ENCODE measurements at places on chromosomes 2 and 18.

- no peak for DNase-seq
These were observed 245.0 kb downstream of the PTGR3 start for GRCh38 chr18:74963820-74964446.

GRCh38 chr18:75433098-75433497, 5.6 kb upstream of the SMIM21 start:
- DNase-seq = no peak

GRCh38 chr2:170715062-170715931, at the start of gene SP5:
Gene SP5, plus strand, starts transcription at chr2:170715337. Its CDS starts 176 bp downstream, at chr2:170715513.
- DNase-seq = peak; percentile 57

GRCh38 chr2:222362336-222362735, 62.0 kb upstream of the SGPP2 start:
- DNase-seq = no peak

GRCh38 chr2:64918220-64918886, 70.8 kb upstream of the SLC1A4 start:
- DNase-seq = no peak

GRCh38 chr2:32931945-32932709, 14.6 kb upstream of the LTBP1 start:
- DNase-seq = no peak

DNA sequence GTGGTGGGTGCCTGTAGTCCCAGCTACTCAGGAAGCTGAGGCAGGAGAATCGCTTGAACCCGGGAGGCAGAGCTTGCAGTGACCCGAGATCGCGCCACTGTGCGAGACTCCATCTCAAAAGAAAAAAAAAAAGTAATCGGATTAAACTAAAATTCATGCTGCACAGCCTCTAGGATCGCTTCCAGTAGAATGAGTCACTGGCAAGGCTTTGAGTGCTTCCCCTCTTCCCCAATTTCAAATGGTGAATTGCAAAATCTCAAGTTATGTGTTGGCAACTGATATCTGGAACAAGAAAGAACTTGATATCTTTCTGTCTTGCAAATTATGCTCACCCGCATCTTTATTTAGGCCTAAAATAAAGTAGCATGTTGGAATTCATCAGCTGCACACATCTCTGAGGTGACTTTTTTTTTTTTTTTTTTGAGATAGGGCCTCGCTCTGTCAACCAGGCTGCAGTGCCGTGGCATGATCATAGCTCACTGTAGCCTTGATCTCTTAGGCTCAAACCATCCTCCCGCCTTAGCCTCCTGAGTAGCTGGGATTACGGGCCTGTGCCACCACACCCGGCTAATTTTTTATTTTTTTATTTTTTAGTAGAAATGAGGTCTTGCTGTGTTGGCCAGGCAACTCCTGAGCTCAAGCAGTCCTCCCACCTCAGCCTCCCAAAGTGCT, 12.7 kb downstream of the TTC39C start:
- no peak for DNase-seq

- DNase-seq = no peak
These were observed 60.6 kb upstream of the CUL3 start for GRCh38 chr2:224645722-224646121.

DNA sequence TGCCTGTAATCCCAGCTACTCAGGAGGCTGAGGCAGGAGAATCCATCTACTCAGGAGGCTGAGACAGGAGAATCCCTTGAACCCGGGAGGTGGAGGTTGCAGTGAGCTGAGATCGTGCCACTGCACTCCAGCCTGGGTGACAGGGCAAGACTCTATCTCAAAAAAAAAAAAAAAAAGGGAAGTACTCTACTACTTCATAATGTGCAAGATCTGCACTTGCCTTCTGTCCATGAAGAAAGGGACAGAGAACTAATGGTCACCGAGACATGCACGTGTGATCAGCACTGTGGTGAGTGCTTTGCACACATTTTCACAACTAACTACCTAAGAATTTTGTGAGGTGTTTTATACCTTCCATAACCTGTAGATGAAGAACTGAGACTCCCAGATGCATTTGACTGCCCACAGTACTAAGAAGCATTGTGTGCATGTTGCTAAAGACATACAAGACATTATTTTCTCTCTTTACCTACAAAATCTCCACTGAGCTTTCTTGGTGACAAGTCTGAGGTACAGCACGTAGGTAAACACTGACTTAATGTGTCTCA, 784.8 kb upstream of the ID2 start:
- no peak for DNase-seq

- DNase-seq = no peak
These were observed 89.6 kb downstream of the MAP4K4 start for GRCh38 chr2:101787097-101787496.

- DNase-seq = no peak
These were observed 29.9 kb upstream of the SCYGR2 start for GRCh38 chr2:227568852-227569169.

- no peak for DNase-seq
These were observed 47.6 kb upstream of the ABCA12 start for GRCh38 chr2:215186021-215186420.

DNA sequence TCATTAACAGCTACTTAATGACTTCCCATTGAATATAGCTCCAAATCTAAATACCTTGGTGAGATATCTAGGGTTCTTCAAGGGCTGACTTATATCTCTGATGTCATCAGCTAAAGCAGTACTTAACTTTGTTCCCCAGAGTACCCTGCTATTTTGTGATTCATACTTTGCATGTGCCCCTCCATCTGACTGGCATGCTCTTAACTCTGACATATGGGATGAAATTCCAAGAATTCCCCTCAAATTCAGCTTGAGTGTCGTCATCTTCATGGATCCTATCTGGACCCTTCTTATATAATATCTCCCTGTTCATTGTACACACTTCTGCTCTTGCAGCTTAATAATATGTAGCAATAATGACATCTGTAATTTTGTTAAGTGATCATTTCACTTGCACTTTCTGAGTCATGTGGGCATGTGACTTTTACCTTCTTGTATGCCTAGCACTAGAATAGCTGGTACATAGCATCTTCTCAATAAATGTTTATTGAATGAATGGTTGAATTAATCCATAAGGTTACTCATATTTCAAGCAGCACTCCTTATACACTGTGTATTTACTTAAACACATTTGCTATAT, 172.9 kb downstream of the WDR7 start:
- no peak for DNase-seq

- no peak for DNase-seq
These were observed 110.5 kb downstream of the ESCO1 start for GRCh38 chr18:21489919-21490495.

GRCh38 chr2:287911-288757, at the start of gene ALKAL2:
Gene ALKAL2, minus strand, starts transcription at chr2:288091. Its CDS starts 256 bp downstream, at chr2:287835.
- DNase-seq = no peak

DNA sequence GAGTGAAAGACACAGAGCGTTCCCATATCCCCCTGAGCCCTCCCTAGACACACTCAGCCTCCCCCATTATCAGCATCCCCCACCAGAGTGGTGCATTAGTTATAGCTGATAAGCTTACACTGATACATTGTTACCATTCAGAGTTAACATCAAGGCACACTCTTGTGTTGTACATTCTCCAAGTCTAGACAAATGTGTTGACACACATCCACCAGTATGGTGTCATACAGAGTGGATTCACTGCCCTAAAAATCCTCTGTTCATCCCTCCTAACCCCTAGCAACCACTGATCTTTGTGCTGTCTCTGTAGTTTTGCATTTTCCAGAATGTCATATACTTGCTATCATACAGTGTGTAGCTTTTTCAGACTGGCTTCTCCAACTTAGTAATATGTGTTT, 78.0 kb upstream of the RPL31 start:
- no peak for DNase-seq

DNA sequence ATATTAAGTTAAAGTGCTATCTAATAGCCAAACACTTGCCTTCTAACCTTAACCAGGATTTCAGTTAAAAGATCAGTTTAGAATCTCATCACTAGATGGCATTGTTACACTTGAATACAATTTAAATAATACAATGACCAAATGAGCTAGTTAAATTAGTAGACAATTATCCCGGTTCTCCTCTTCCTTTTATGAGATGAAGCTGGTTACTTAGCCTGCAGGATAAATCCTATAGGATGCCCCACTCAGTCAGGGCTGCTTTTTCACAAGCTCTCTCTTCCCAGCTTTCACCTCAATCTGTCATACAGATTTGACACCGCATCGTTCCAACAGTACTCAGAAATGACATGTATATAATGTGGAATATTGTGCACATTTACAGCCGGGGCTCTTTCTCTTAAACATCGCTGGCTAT, 678.8 kb downstream of the KCNJ3 start:
- DNase-seq = no peak

- DNase-seq = no peak
These were observed 20.1 kb downstream of the INPP5D start for GRCh38 chr2:233079953-233080835.

GRCh38 chr18:8088626-8089025, 520.6 kb upstream of the RAB12 start:
- no peak for DNase-seq

DNA sequence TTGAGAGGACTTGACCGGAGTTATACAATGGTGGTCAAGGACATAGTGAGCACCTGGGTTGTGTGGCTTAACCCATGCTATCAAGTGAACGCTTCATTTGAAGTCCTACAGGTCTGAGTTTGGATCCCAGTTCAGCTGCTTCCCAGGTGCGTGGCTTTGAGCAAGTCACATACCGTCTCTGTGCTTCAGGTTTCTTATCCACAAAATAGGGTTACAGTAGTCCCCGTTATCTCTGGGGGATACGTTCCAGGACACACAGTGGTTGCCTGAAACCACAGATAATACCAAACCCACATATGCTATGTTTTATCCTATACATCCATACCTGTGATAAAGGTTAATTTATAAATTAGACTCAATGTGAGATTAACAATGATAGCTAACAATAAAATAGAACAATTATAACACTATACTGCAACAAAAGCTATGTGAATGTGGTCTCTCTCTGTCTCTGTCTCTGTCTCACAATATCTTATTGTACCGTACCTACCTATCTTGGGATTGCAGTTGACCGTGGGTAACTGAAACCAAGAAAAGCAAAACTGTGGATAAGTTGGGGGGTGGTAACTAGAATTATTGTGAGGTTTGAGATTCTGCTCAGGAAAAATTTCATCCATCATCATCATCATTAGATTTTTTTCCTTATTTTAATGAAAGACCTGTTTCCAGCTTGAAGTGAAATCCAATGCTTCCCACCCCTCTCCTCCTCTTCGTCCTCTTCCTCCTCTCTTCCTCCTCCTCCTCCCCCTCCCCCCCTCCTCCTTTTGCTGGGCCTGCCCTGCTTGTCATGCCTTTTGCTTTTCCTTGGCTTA, 22.7 kb downstream of the LBH start:
- no peak for DNase-seq

- DNase-seq = no peak
These were observed 101.6 kb downstream of the GFPT1 start for GRCh38 chr2:69285379-69285894.

DNA sequence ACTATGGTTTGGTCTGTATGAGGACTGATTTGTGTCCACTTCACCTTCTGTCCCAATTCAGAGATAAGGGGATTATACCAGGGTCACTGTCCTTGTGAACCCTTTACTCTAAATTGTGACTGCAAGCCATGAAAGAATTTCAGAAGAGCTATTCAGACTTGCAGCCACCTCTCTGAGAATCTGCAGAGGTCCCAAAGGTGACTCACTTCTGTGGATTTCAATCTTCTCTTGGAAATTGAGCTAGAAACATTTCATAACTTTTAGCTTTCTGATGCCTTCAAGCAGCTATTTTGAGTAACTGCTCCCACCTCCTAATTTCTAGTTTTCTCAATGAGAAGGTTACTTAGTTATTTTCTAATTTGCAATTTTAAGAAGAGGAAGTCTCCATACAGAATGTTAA, 1242.4 kb upstream of the ACVR2A start:
- DNase-seq = no peak

DNA sequence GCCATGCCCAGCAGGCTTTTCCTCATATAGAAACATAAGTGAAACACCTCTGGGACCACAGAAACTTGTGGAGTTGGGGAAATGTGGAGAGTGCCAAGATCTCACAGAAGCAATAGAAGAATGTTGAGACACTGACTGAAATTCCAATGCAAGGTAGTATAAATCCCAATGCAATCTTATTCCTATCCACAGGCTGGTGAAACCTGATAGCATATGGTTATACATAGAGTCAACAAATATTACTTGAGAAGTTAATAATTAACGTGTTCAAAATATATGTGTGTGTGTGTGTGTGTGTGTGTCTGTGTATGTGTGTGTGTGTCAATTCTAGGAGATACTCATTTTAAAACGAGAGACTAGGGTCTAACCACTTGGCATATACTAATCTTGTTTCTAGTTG, 776.8 kb upstream of the ACVR2A start:
- no peak for DNase-seq

DNA sequence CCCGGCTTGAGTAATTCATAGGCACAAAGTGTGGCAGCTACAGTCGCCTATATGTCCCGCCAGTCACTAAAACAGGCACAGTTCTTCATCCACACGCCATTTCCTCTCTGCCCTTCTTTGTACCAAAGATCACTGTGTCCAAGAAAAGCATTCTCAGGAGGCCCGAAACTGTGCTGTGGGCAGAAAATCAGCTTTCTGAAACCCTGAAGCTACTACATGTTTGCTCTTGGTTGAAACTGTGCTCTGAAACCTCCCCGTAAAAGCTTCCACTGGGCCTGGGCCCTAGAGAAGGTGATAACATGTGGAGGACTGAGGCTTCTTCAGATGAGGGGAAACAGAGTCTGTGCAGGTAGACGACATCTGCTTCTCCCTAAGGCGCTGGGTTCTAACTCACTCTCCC, 75.6 kb upstream of the ID2 start:
- no peak for DNase-seq

- no peak for DNase-seq
These were observed 28.3 kb upstream of the NT5DC4 start for GRCh38 chr2:112692495-112692911.

GRCh38 chr2:223995569-223995968, 38.3 kb downstream of the MRPL44 start:
- no peak for DNase-seq

DNA sequence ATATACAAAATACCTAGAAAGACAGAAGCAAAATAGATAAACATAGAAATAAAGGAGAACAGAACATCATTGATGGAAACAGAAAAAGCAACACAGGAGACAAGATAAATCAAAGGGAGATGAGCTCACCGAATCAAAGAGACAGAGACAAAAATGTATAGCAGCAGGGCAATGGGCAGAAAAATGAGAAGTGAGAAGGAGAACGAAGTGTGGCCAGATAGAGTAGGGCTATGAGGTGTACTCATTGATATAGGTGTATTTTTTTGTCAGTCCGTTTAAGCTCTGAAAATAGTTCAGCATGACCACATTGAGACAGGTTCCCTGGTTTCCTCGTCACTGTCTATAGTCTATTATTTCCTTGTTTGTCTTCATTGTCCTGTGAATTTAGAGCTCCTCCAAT, 55.1 kb downstream of the SP100 start:
- no peak for DNase-seq

GRCh38 chr2:88754585-88755320, 63.3 kb downstream of the RPIA start:
- DNase-seq = no peak

- no peak for DNase-seq
These were observed 1.2 kb upstream of the CCNT2 start for GRCh38 chr2:134917360-134917865.

GRCh38 chr2:133365117-133365516, 203.1 kb downstream of the NCKAP5 start:
- no peak for DNase-seq

Data from right forelimb (tissue), 1 donor.